Colonic mucosa (tissue), 4 donors: ENCODE measurements at places on chromosomes 16 and 17. TPM values are rescaled to one million over a fixed set of nuclear protein-coding genes. Genes with fewer than 3 reads are reported as not detected.
A peak's percentile ranks its signal among the peaks of the same experiment; 100 is the strongest.

GRCh38 chr17:70624211-70624610, 454.9 kb downstream of the KCNJ2 start:
- H3K27ac ChIP-seq: no peak overlapping the region
- no peaks in the 10 kb centered on the region for H3K27me3 ChIP-seq
- no peak for DNase-seq
- H3K36me3 ChIP-seq: no peaks in the 10 kb centered on the region
- no peaks in the 10 kb centered on the region for H3K4me1 ChIP-seq

ACE gene
- 45.2 TPM for total RNA-seq

GRCh38 chr17:27845264-27846041, 45.1 kb upstream of the NOS2 start:
- peak overlapping the region; percentile 2 for H3K27ac ChIP-seq
- H3K36me3 ChIP-seq: no peaks in the 10 kb centered on the region
- no peaks in the 10 kb centered on the region for H3K27me3 ChIP-seq
- no peaks in the 10 kb centered on the region for H3K4me1 ChIP-seq

- peak overlapping the region; percentile 51 for H3K4me3 ChIP-seq
- H3K27me3 ChIP-seq: no peaks in the 10 kb centered on the region
- peaks cover 10% of the 10 kb centered on the region for H3K4me1 ChIP-seq
- DNase-seq: peak; percentile 97
Measured at GRCh38 chr17:8221663-8222379, 11.4 kb upstream of the AURKB start.
